Stimulated activated CD8-positive, alpha-beta memory T cell treated with anti-CD3 and anti-CD28 coated beads, Interleukin-4, amount 100 ng/mL, for 1 hour (primary cell): ENCODE measurements at places on chromosomes 2 and 18.

- no peak for DNase-seq
Measured at GRCh38 chr2:114814355-114814754, 371.9 kb downstream of the DPP10 start.

GRCh38 chr2:12068796-12069538 lies 322.5 kb downstream of the LPIN1 start:
- no peak for DNase-seq

DNA sequence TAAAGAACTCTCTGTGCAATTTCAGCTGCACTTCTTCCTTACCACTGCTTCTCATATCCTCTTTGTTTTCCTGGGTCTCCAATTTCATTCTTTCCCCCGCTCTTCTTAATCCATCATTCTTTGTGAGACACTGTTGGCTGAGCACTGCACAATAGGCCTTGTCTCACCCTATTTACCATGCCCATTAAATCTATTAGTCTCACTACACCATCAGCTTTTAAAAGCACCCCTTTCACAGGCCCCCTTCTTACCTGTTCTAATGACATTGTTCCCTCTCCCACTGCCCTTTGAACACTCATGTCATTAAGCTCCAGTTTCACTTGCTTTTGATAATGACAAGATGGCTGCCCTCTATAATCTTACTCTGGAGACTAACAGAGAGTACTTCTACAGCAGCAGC lies 404.1 kb upstream of the ACVR2A start:
- no peak for DNase-seq

DNA sequence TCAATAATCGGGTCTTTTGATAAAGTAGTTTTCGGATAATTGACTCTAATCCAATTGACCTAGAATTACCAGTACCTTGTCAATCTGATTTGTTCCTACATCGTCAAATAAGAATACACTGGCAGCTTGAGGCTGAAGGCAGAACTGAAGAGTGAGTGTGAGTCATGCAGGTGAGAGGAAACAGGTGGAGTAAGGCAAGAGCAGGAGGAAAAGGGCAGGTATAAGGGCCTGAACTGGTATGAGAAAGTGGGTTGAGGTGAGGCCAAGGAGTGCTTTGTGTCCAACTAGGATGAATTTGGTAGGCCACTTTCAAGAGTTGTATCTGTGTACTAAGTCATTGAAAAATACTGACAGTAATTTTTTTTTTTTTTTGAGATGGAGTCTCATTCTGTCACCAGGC lies 186.0 kb downstream of the ZNF385B start:
- DNase-seq, result no peak

- DNase-seq, result no peak
Measured at GRCh38 chr2:18656048-18656447, 66.7 kb upstream of the NT5C1B start.

DNA sequence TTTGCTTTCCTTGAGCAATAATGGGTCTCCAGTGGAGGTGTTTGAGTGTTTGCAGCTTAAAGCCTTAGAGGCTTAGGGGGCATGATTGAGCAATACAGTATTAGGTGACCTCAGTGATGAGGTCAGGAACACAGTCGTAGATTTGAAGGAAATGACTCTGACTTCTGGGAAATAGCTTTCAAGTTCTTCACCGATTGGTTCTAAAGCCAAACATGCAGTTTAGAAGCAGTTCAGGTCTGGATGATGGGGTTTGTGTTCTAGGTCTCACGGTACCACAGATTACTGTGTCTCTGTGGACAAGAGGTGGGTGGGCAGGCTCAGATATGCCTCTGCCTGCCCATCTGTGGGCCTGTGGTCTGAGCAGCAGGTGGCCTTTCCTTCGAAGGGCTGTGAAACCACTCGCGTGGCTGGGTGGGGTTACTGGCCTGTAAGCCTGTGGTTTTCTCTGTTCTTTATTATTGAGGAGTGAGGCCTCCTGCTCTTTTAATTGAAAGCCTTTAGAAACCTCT lies 7.8 kb downstream of the MTHFD2 start:
- no peak for DNase-seq

- DNase-seq, result no peak
Measured at GRCh38 chr2:199869227-199869541, 18.2 kb upstream of the FTCDNL1 start.

DNA sequence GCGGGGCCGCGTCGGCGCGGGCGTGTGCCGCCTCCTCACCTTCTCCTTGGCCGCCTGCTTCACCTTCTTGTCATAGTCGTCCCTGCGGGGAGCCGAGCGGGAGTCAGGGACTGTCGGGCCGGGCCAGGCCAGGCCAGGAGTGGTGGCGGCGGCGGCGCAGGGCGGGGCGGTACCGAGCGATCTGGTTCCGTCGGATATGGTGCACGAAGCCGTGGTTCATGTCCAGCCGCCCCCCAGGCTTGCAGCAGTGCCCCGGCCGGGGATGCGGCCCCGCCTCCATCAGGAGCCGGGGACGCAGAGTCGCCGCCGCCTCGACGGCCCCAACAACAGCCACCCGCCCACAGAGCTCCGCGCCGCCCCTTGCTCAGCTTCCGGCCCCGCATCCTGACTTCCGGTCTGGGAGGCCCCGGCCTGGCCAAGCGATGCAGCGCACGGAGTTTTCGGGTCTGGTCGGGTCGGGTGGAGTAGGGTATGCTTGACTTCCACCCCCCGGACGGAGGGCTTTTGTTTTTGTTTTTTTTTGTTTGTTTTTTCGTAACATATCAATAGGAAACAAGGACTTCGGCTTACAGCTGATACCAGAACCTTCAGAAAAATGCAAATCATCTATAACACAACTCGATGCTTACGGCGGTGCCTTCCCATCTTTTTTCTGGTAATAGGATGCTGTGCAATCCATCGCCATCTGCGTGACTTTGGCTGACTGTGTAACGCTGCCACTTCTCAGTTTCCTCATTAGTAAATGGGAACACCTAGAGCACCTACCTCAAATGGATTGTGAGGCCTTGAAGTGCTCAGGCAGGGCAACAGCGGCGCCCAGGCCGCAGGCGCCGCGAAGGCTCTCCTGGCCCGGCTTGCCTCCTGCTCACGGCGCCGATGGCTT lies at the start of gene C2orf68:
C2orf68 (minus strand) TSS at position 362 of the 883 bp plus-strand sequence; CDS start at position 280, 82 bp downstream.
- DNase-seq, result peak; percentile 55

GRCh38 chr2:231685349-231686191 lies 22.8 kb upstream of the PTMA start:
- no peak for DNase-seq

- DNase-seq, result no peak
Measured at GRCh38 chr18:48666613-48667012, 127.8 kb downstream of the CTIF start.

GRCh38 chr2:232260075-232260474 lies 118.5 kb upstream of the ALPP start:
- no peak for DNase-seq

GRCh38 chr18:36325846-36326245 lies 28.3 kb downstream of the FHOD3 start:
- DNase-seq, result no peak

GRCh38 chr2:119699016-119699606 lies 20.1 kb downstream of the TMEM177 start:
- DNase-seq, result no peak

DNA sequence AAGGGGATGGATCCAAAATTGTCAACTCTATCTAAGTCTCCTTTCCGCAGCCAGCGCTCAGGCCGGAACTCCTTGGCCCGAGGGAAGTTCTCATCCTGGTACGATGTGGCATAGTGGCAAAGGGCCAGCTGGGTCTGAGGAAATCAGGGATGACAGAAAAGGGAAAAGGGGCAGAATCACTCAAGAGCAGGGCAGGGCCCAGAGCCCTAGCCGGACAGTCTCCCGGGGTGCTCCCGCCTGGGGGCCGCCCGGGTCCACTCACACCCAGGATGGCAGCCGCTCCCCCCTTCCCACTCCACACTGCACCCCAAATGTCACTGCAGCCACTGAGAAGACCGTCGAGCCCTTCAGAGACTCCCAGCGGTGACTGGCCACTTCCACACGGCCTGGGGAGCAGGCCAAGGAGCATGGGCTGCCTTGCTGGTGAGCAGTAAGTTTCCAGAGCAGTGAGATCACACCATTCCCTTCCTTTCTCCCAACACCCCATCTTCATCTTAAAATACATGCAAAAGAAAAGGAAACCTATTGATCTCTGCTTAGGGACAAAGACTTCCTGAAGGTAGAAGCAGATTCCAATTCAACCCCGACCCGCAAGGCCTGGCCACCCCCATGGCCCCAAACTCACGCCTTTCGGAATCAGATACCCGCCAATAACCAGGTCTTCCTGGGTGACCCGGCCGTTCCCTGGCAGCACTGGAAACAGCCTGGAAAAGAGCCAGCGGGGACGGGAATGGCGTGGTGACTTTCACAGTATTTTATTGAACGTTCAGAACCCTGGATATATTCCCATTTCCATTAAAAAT lies 26.7 kb downstream of the CYP27C1 start:
- DNase-seq, result no peak

DNA sequence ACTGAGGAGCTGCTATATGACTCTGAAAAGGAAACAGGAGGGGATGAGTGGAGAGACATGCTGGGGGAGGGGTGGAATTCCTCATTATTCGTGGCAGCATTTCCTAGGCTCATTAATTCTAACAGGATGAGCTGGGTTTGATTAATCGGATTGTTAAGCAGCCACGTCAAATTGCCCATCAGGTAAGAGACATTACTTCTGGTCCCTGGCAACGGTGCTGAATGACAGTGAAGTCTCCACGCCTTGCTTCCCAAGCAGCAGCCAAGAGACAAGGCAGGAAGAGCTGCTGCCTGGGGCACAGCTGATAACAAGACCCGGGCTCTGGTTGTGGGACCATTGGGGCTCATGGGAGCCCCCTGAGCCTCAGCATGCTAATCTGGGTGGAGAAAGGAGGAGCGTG lies 86.6 kb downstream of the MARCHF4 start:
- no peak for DNase-seq

DNA sequence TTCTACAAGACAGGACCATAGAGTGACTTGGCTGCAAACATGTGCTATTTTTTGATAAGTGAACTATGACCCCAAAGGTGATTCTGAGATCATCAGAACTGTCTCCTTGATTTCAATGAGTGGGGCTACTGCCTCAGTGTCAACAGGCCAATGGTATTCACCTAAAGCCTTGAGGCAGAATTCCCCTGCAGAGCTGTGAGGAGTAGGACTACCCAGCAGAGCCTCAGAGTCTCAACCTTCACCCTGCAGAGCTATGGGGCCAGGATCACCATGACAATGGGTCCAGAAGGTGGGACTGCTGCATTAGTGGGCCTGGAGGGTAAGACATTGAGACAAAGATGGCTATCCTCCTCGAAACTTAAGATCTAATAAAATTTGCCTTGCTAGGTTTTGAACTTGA lies 1668.2 kb upstream of the SLC39A10 start:
- DNase-seq, result no peak

DNA sequence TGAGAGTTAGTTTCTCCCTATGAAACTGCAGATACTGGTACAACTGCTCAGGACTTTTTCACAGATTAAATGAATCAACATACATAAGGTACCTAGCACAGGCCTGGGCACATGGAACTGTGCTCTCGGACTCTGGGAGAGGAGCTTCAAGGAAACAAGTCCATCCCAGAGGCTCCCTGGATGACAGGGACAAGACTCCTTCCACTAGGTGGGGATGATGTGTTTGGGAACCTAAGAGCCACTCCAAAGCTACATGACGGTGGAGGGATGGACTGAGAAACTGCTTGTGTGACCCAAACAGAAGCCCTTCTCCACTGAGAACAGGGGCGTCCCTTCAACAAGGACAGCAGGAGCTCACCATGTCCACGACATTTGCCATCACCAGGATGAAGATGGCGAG lies 37.1 kb downstream of the CENPO start:
- DNase-seq, result no peak

DNA sequence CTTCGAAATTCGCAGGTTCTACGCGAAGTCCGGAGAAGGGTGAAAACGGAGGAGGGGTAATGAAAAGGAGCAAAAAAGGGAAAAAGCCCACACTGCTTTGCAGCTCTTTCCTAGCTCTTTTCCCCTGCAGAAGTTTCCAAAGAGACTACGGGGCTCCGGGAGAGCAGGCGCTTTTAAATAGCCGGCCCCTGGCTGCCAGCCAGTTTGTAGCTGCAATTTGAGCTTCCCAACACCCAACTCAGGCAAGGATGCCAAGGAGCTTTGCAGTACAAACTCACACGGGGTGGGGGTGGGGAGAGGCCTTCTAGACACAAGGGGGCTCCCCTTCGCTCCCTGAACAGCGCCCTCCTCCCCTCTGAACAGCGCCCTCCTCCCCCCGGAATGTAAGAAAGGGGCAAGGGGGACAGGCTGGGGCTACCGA lies at the start of gene IGFBP5:
IGFBP5 (minus strand) TSS at position 149 of the 421 bp plus-strand sequence. CDS start 774 bp downstream, outside the sequence.
- no peak for DNase-seq

GRCh38 chr2:190950566-190950991 lies 63.4 kb downstream of the STAT1 start:
- DNase-seq, result no peak

DNA sequence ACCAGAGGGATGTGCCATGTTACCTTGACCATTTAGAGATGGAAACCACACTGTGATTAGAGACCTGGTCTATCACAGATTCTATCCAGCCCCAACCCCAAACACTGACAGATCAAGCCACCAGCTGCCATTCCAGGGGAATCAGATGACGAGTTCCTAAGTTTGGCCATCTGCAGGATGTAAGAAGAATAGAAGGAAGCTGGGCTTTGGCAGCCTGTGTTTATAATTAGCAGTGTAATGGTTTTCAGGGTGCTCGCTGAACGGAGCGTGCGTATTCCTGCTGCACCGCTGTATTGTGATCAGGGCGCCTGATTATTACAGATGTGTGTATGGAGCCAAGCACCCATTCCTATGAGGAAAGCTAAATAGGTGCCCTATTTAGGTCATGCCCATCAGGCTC lies 138.1 kb downstream of the LRRC30 start:
- no peak for DNase-seq

DNA sequence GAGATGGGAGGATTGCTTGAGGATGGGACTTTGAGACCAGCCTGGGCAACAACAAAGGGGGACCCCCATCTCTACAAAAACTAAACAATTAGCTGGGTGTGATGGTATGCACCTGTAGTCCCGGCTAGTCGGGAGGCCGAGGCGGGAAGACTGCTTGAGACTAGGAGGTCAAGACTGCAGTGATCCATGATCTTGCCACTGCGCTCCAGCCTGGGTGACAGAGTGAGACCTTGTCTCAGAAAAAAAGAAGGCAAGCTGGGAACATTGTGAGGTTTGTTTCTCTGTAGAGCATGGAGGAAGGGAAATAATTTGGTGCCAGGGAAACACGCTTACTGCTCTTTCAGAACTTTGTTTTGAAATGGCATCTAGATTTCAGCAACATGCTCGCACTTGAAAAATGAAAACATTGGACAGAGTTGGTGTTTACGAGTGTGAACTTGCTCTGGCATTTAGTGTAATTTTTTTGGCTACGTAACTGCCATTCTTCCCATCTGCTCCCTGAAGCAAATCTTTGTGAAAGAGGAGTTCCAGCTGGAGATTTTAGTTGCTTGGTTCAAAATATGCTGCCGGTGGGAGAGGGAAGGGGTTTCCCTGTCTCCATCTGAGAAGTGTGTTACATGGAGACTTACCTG lies 125.6 kb upstream of the DLX2 start:
- no peak for DNase-seq

- no peak for DNase-seq
Measured at GRCh38 chr2:80149991-80150390, 154.6 kb downstream of the LRRTM1 start.
